Kidney (tissue), 22 donors: ENCODE measurements at places on chromosomes 5 and 9. TPM values are rescaled to one million over a fixed set of nuclear protein-coding genes. Genes with fewer than 3 reads are reported as not detected.

Gene BTNL3
- polyA plus RNA-seq, result 0.30 TPM

Gene ALG2
- polyA plus RNA-seq, result 40.5 TPM

Gene INSYN2B
- not detected for polyA plus RNA-seq

DNA sequence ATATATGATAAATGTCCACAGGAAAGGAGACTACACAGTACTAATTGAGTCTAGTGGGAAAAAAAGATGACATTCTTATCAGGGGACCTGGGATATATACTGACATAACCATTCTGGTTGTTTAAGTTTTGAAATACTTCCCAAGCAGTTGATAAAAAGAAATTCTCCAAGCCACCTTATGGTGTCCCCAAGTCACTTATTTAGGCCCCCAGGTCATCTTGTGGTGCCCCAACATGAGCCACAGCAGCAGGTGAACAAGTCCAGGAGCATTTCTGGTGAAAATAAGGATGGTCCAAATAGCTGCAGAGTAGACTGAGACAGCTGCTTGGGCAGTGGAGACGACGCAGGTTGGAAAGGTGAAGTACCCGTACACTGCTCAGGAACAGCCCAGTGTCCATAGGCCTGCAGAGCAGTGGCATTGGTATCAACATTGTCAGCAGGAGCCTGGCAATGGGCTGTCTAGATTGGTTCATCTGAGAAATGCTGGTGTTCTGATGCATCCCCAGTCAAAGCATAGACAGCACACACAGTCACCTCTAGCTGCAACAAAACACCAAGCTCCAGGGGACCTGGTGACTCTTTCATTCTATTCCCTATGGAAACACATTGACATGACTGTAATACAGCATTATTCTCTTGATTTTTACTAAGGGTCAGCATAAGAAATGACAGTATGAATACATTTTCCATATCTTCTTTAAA, 430.6 kb downstream of the NR2F1-AS1 start:
- DNase-seq, result no peak

DNA sequence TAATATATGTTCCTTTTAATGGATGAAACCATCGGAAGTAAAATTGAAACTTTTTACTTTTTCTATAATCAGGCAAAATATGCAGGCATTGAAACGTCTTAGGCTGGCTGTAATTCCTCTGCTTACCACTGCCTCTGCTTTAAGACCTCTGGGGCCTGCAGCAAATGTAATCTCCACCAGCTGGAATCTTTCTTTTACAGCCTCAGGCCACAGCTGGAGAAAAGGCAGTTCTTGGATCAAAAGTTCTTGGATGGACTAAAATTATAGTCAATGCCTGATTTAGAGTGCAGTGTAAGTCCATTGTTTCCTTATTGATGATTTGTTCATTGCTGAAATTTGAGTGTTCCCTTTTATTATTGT, 396.7 kb downstream of the KCTD16 start:
- no peak for DNase-seq

Gene EPB41L4A
- 10.2 TPM for polyA plus RNA-seq

GRCh38 chr5:2221450-2221849, 338.7 kb upstream of the IRX4 start:
- no peak for DNase-seq
